ENCODE measurements at places on chromosomes 4 and X. TPM values are rescaled to one million over a fixed set of nuclear protein-coding genes. Genes with fewer than 3 reads are reported as not detected.
A peak's percentile ranks its signal among the peaks of the same experiment; 100 is the strongest.

- no peak for DNase-seq
Measured at GRCh38 chr4:101022151-101023024, 324.9 kb downstream of the PPP3CA start.

BEND2 gene
- total RNA-seq: not detected

CSAG3 gene
- total RNA-seq: not detected

GRCh38 chr4:89489338-89489771, 181.8 kb upstream of the GPRIN3 start:
- no peak for DNase-seq

GRCh38 chrX:53022381-53022780, 26.2 kb upstream of the GPR173 start:
- peak; percentile 38 for DNase-seq

GRCh38 chr4:77798385-77798784, 20.8 kb downstream of the CNOT6L start:
- no peak for DNase-seq

GRCh38 chr4:162349395-162349794, 185.6 kb upstream of the FSTL5 start:
- DNase-seq: no peak

GRCh38 chrX:147183161-147183560, 368.6 kb upstream of the CXorf51A start:
- DNase-seq: no peak

DNA sequence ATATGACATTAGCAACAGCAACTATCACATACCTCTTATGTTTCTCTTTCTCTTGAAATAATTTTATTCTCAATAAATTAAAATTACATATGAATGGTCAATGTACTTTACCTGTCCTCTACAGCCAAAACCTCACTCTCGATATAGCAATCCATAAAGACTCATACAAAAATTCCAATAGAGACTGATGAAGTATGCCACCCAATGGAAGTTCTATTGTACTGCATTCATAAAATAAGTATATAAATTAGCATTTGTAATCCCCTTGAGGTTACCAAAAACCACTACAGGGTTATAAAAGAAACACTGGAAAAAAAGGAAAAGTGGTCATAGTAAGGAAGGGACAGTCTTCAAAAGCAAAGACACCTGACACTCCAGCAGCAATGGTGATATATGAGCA, 32.8 kb downstream of the CLDN2 start:
- no peak for DNase-seq

DNA sequence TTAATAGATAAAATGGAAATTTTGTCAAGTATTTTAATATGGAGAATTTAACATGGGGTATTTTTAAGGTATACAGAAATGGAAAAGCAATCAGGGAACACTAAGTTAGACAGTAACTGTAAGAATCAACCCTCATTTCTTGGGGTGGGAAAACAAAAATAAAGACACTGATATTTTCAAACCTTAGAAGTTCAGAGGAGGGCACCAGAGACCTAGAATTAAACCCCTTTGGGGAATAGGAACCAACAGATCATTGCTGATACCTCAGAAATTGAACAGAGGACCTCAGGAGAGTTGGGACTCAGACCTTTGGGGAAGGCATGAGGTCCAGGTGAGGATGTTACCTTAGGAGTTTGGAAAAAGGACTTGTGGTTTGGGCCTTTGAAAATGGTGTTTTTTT, 435.6 kb downstream of the TMA16 start:
- no peak for DNase-seq

DNA sequence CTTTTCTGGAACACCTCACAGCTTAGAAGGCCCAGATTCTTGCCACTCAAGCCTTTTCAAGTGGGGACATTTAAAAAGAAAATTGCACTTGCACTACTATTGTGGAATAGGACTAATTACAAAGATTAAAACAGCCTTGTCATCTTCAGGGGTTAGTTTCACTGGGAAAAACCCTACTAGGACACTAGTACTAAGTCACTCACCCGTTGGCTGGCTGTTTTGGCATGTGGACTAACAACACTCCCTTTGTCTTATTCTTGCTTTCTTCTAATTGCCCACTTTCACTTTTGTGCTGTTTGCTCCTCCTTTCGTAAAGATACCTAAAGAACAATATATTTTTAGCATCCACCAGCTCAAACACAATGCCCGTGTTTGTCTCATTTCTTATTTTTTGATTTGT, 200.9 kb upstream of the MID1 start:
- DNase-seq: no peak

DNA sequence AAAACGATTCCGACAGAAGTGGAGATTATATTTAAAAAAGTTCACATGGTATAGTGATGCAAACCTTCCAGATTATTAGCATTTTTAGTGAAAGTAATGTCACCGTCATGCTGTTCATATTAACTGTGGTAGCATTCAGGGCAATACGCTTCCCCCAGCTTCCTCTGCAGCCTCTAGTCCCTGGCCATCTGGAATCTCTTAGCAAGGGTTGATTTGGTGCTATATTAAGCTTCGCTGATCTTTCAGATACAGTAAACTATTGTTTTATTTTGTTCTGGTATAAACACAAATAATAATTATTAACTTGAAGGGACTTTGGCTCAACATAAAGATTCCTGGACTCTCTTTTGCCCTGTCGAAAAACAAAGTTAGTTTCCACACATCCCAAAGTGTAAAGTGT, 1080.5 kb upstream of the TENM3 start:
- no peak for DNase-seq

- no peak for DNase-seq
Measured at GRCh38 chr4:113739197-113739596, 22.3 kb downstream of the CAMK2D start.

- DNase-seq: no peak
Measured at GRCh38 chrX:131394384-131394783, 105.3 kb upstream of the IGSF1 start.

GRCh38 chr4:91909963-91910362, 393.8 kb upstream of the GRID2 start:
- no peak for DNase-seq

DNA sequence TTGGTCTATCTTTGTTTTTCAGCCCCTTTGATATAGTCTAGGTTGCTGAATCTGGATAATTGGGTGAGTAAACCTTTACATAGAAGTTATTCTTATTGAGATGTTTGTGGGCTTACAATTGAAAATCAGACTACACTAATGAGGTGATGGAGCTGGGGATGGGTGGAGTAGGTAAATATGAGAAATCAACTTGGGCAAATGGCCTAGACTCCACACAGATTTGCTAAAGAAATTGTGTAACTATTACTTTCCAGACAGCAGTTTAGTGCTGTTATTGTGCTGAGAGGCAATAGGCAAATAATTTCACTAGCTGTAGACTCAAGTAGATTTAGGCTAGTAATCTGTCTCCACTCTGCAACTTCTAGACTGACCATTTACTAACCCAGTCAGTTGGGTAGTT, 8.2 kb downstream of the DIAPH2 start:
- DNase-seq: no peak

DNA sequence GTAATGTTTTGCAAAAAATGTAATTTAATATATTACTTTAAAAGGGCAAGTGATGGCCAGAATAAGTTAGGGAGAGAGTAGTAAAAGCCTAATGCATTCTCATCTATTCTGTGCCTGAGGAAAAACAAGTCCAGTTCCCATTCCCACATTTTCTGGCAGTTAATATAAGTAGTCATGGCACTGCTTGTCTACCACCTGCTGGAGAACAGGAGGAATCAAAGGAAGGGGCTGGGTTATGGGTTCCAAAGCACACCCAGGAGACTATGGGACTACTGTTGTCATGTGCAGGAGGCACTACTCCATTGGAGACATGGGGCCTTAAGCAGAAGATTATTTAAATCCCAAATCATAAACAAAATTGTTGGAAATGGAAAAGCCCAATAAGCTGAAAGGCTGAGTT, 2618.6 kb downstream of the ARAP2 start:
- no peak for DNase-seq

GRCh38 chrX:45229348-45229747, 28.7 kb upstream of the DIPK2B start:
- DNase-seq: no peak

- DNase-seq: no peak
Measured at GRCh38 chr4:15006416-15007024, 4.2 kb downstream of the CPEB2 start.

DNA sequence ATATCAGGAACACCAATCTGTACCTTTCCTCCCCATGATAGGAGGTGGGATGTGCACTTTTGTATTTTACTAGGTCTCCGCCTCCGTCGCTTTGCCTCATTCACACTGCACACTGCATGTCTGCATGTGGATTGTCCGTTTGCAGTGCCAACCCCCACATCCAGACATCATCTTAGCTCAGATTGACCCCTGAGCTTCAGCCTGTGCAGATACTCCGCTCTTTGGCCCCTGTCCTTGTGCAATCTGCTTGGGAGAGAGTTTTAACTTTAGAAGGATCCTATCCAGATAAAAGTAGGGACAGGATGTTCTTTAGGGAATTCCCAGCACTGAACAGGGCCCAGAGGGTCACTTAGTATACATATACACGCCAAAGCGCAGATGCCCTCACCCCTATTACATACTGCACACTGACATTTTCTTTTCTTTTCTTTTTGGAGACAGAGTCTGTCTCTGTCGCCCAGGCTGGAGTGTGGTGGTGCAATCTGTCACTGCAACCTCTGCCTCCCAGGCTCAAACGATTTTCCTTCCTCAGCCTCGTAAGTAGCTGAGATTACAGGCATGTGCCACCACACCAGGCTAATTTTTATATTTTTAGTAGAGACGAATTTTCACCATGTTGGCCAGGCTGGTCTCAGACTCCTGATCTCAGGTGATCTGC, 43.3 kb upstream of the FBXW7 start:
- no peak for DNase-seq

- no peak for DNase-seq
Measured at GRCh38 chr4:16253127-16253960, 27.1 kb upstream of the TAPT1 start.

GRCh38 chr4:82371497-82371896, 2.3 kb downstream of the HNRNPD start:
- DNase-seq: no peak

ANAPC4 gene
- 24.1 TPM for total RNA-seq

GRCh38 chrX:129706400-129707072, 32.2 kb upstream of the XPNPEP2 start:
- DNase-seq: no peak

ZNF732 gene
- 0.31 TPM for total RNA-seq

SPANXD gene
- total RNA-seq: not detected

DNA sequence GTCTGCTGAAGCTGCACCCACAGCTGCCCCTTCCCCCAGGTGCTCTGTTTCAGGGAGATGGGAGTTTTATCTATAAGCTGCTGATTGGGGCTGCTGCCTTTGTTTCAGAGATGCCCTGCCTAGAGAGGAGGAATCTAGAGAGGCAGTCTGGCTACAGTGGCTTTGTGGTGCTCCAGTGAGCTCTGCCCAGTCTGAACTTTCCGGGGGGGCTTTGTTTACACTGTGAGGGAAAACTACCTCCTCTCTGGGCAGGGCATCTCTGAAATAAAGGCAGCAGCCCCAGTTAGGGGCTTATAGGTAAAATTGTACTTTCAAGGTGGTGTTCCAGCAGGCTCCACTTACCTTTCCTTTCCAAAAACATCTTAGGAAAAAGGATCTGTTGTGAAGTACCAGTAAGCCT, 242.2 kb downstream of the SPRY1 start:
- no peak for DNase-seq

RHOXF2 gene
- total RNA-seq: not detected

MFAP3L gene
- total RNA-seq: 2.1 TPM

DNA sequence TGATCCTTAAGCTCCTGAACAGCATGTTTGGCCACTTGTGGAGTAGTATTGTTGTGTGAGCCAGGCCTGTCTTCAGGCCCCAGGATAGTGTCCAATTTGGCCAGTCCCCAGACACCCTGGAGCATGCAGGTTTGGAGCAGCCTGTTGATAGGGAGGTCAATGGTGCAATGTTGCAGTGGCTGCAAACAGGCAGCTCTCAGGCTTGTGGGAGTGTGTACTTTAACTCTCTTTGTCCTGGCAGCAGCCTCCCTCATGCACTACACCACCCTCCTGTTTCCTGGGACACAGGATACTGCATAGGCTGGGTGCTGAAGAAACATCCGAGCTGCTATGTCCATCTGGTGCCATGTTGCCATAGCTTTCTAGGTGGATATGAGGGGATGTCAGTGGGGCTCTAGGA, 24.0 kb downstream of the TECRL start:
- DNase-seq: no peak

- DNase-seq: no peak
Measured at GRCh38 chrX:131068945-131069719, 11.0 kb downstream of the ARHGAP36 start.

GRCh38 chr4:124189545-124189944, 523.0 kb downstream of the ANKRD50 start:
- no peak for DNase-seq

ARMCX2 gene
- total RNA-seq: 60.4 TPM

CSAG1 gene
- not detected for total RNA-seq

CENPI gene
- total RNA-seq: 5.5 TPM

AMOT gene
- total RNA-seq: 7.2 TPM

GRCh38 chr4:48640699-48641098, 139.4 kb downstream of the FRYL start:
- no peak for DNase-seq

- DNase-seq: no peak
Measured at GRCh38 chr4:38681281-38681991, 17.4 kb downstream of the KLF3 start.

DNA sequence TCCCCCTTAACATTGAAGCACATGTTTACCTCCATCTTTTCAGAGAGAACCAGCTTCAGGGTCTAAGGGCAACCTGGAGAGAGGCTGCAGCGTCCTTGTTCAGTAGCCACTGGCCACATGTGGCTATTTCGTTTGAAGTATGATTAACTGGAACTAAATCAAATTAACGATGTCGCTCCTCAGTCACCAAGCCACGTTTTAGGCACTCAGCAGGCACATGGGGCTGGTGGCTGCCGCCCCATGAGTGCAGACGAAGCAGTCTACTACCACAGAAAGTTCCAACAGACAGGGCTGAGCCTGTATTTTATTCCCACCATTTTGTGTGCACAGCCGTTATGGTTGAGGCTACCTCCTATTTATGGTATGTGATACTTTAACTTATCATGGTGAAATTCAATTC, 99.4 kb downstream of the WFS1 start:
- DNase-seq: no peak

HTR2C gene
- not detected for total RNA-seq

GRCh38 chr4:94635177-94635576, 122.6 kb upstream of the BMPR1B start:
- DNase-seq: no peak

- DNase-seq: no peak
Measured at GRCh38 chr4:27267339-27267969, 406.8 kb downstream of the STIM2 start.

TMPRSS11D gene
- not detected for total RNA-seq

DNA sequence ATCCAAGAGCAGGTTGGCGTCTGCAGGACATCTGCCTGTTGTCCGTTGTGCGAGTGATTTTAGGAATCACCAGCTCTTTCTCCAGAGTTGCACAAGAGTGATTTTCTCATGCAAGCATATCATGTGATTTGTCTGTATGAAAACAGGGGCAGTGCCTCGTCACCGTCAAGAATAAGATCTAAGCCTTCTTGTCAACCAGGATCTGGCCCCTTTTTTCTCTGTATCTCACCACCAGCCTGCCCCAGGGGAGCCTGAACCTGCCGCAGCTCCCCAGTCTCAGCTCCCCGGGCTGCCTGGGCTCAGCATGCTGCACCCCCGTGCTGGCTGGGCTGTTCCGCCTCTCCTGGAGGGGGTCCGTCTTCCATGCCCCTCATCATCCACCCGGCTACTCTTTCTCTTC, 90.5 kb downstream of the STOX2 start:
- DNase-seq: no peak

SYN1 gene
- total RNA-seq: 0.71 TPM

Measured in osteocyte (in vitro differentiated cells).